Suppressor macrophage treated with lipopolysaccharide for 4 hours (primary cell): ENCODE measurements at places on chromosomes 1 and 21.

GRCh38 chr1:190296453-190296852, 181.2 kb downstream of the BRINP3 start:
- no peak for DNase-seq

- no peak for DNase-seq
Measured at GRCh38 chr21:30256100-30256499, 26.6 kb downstream of the KRTAP24-1 start.

DNA sequence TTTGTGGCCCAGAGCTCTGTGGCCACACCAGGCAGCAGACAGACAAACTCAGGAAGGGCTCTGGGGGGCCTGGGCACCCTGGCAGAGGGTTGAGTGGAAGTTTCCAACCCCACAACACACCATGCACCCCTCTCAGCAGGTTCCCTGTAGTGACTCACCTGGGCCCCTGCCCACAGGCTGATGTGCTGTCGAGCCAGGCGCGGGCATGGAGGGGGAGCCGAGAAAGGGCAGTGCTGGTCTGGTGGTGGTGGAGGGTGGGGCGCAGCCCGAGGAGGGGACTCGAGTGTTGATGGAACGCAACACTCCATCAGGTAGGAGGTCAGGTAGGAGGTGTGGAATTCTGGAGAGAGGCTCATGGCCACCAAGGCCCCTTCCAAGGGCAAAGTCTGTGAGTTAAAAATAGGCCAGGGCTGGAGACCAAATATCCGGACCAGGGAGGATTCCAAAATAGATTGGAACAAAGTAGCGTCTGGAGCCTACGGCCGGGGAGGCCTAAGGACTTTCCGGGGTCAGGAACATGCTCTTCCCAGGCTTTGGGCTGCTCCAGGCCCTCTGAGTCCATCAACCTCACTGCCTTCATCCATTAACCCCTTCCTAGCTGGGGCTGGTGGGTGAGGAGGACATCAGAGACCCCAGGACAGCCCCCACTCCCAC, 191.5 kb upstream of the AJAP1 start:
- no peak for DNase-seq

GRCh38 chr1:231973830-231974229, 347.2 kb downstream of the DISC1 start:
- peak; percentile 47 for DNase-seq

DNA sequence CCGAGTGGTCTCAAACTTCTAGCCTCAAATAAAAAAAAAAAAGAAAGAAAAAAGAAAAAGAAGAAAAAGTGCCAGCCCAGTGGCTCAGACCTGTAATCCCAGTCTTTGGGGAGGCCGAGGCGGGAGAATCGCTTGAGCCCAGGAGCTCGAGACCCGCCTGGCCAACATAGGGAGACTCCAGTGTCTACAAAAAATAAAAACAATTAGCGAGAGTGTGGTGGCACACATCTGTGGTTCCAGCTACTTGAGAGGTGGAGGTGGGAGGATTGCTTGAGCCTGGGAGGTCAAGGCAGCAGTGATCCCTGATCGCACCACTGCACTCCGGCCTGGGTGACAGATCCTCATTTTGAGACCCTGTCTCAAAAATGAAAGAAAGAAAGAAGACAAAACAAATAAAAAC, 1.4 kb upstream of the PTGFRN start:
- DNase-seq: no peak

GRCh38 chr1:104132382-104132973, 382.8 kb downstream of the AMY1C start:
- DNase-seq: no peak

GRCh38 chr1:110893908-110894490, 21.1 kb downstream of the CD53 start:
- no peak for DNase-seq

- DNase-seq: no peak
Measured at GRCh38 chr1:155396874-155397476, 76.3 kb downstream of the RUSC1 start.

DNA sequence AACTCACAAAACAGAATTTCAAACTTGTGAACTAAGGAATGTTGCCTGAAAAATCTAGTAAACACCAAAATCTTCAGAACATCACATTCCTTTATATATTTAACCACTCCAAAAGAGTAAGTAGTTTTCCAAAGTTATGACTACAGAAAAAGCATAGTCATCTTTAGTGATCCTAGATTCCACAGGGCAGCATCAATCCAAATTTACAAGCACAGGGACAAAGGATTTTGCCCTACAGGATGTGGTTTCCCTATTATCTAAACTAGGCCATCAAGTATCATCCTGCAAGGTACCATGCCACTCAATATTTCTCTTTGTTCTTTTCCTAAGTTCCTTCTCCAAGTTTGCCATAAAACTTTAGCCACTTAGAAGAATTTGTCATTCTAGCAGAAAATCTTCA, 33.0 kb downstream of the COP1 start:
- DNase-seq: no peak

GRCh38 chr1:9316080-9316444, 23.4 kb downstream of the SPSB1 start:
- DNase-seq: no peak

DNA sequence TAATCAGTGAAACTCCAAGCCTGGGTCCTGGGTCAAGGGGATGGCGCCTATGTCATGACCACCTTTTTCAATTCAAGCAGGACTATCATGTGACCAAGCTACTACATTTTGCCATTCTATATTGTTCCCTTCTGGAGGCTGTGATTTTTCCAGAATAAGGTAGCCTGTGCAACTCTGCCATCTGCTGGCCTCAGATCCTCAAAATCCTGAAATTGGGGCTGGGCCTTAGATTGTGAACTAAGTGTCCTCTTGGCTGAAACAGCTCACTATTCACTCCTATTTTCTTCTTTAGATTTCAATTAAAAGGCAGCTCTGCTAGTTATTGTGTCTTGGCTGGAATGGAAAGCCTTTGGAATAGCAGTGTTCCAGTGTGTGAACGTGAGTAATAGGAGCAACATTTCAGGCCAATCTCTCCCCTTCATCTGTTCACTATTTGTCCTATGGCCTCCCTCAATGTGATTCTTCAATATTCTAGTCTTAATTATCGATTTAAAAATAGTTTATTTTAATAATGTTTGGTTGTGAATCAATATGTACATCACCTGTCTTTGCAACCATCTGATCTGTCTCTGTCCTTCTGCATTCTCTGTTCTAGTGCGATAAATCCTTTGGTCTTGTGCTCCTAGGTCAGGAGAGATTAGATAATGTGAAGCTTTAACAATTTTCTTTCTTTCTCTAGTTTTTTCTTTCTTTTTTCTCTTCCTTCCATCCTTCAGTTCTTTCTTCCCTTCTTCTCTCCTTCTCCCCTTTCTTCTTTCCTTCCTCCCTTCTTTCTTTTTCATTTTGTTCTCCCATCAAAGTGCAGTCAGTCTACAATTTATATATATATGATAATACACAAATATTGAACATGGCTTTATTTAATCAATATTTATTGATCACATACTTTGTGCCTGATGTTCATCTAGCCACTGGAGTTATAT, 69.8 kb downstream of the CR1 start:
- DNase-seq: peak; percentile 12

- DNase-seq: no peak
Measured at GRCh38 chr1:46513536-46513935, 23.9 kb downstream of the DMBX1 start.

DNA sequence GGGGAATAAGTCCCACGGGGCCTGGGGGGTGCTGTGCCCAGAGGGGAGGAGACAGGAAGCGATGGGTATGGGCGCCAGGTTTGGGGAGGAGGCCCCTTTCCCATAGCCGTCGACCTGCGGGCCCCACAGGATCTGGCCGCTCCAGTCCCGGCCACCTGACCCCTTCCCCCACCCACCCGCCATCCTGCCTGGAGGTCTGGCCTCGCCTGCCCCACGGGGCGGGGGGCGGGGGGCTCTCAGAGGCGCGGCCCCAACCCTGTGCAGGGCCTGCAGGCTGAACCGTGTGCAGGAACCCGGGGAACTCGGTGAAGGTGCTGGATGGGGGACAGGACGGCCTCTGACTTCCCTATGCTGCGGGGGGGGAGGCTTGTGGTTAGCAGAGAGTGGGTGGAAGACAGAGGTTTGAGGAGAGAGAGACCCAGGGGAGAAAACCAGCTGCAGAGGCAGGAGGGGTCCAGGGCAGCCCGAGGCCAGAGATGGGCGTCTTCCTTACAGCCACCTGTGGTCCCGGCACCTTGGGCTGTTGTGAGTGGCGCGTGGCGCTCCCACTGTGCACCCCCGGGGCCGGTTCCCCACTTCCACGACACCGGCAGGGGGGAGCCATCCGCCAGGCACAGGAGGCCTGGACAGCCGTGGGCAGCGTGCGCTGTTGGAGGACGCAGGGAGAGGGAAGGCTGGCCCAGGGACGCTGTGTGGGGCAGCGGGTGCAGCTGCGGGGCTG, 2.5 kb upstream of the TNFRSF18 start:
- no peak for DNase-seq
